ENCODE measurements at places on chromosomes 1 and 21.
A peak's percentile ranks its signal among the peaks of the same experiment; 100 is the strongest.

DNA sequence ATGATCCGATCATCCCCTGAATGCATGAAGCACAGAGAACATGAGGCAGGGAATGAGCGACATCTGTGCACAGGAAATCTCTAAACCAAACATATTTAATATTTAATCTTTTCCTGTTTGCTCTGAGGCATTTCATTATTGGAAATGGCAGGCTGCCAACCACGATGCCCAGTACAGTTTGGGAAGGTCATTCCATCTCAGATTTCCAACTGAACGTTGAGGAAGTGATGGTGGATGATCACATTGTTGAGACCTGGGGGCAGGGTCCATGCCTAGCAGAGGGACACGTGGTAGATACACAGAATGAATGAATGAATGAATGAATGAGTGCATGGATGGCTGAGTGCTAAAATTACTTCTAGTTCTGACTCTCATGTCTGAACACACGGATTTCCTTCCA lies 15.9 kb upstream of the FASLG start:
- DNase-seq, result no peak

DNA sequence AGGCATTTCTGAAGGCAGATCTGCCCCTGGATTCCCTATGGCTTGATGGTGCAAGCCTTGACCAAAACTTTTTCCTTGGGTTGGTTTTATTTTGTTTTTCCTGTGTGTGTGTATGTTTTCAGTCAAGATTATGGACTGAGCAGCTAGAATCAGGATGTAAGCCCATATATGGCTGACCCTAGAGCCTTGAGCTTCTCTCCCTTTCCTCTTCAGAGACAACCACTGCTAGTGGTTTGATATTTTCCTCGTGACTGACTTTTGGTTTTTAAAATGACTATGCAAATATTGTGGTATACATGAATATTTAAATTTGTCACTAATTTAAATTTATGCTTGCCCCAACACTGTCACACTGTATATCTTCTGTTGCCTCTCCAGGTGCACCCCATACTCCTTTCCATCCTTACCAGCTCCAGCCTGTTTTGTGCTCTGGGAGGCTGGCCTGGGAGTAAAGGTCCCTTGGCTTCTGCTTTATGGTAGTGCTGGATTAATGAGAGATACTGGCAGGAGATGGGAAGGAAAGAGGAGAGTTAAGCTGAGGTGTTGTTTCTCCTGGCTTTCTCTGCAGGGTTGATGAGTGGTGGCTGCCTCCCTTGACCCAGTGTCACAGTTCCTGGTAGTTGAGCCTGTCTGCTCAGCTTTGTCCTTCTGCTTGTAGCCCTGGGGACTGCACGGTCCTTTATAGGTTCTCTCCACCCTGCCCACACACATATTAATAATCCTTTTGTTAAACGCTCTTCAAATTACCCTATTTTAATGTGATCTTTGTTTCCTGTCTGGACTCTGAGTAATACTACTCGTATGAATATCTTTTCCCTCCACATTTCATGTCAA lies 44.4 kb downstream of the RWDD3 start:
- DNase-seq, result no peak

GRCh38 chr1:148263128-148263905 lies 111.2 kb upstream of the NBPF11 start:
- DNase-seq, result peak; percentile 78

DNA sequence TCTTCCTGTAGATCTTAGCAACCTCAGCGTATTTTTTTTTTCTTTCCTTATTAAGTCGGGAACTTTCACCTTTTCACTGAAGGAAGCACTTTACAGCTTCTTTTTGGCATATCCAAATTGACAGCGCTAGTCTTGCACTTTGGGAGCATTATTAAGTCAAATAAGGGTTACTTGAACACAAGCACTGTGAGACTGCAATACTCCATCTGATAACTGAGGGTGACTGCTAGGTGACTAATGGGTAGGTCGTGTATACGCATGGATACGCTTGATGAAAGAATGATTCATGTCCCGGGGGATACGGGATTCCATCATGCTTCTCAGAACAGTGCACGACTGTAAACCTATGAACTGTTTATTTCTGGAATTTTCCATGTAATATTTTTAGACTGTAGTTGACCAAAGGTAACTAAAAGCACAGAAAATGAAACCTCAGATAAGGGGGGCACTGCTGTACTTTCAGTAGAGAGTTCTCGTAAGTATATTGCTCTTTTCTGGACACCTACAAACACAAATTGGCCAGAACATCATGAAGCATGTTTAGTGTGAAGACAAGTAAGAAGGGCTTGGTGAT lies 364.7 kb downstream of the SMYD3 start:
- no peak for DNase-seq

- DNase-seq, result no peak
These were observed 4.2 kb downstream of the KCNH1 start for GRCh38 chr1:211129776-211130175.

DNA sequence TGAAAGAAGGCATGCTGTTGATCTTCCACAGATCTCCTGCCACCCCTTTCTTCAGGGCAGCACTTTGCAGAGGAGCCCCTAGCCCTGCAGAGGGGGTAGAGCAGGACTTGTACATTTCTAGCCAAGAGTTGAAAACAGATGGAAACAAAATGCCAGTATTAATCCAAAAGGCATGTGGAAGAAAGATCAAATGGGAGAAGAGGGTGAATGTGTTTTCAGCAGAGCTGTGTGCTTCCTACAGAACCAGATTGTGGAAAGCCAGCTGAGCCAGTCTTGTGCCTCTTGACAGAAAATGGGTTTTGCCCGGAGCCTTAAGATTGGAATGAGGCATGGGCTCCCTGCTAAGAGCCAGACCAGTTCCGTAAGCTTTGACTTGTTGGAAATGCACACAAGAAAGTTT lies 105.2 kb upstream of the TSPAN2 start:
- DNase-seq, result no peak

- no peak for DNase-seq
These were observed 359.5 kb upstream of the PLXNA2 start for GRCh38 chr1:208603721-208604120.

- DNase-seq, result no peak
These were observed 77.9 kb upstream of the LPGAT1 start for GRCh38 chr1:211908453-211908852.

DNA sequence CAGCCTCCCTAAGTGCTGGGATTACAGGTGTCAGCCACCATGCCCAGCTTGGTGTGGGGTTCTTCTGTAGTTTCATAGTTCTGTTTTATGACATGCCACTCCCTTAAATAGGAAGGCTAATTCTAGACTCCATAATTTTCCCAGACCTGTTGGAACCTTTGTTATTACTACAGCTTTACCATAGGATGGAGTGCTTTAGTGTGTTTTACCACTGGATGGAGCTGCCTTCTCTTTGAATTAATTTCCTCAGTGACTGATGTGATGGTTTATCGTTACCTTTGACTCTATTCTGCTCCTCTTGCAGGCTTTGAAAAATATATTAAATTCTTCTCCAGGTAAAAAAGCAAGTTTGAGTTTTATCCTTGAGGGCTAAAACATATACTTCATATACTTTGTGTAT lies 84.6 kb upstream of the NEK7 start:
- no peak for DNase-seq

DNA sequence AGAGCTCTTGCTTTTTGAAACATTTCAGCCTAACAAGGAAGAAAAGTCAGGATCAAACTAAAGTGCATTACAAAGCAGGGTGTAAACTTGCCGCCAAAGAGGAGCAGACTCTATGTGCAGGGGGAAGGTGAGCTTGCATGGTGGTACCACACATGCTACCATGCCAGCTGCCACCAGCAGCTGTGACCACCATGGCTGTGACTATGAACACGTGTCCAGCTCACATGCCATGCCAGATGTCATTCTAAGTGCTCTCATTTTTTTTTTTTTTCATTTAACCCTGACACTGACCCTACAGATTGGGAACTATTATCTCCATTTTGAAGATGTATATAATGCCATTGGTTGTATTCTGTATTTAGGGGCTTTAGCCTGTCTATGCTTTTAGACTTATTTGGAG lies 79.0 kb downstream of the PCP4 start:
- DNase-seq, result no peak

GRCh38 chr1:234617986-234618736 lies 8.2 kb upstream of the IRF2BP2 start:
- no peak for DNase-seq

DNA sequence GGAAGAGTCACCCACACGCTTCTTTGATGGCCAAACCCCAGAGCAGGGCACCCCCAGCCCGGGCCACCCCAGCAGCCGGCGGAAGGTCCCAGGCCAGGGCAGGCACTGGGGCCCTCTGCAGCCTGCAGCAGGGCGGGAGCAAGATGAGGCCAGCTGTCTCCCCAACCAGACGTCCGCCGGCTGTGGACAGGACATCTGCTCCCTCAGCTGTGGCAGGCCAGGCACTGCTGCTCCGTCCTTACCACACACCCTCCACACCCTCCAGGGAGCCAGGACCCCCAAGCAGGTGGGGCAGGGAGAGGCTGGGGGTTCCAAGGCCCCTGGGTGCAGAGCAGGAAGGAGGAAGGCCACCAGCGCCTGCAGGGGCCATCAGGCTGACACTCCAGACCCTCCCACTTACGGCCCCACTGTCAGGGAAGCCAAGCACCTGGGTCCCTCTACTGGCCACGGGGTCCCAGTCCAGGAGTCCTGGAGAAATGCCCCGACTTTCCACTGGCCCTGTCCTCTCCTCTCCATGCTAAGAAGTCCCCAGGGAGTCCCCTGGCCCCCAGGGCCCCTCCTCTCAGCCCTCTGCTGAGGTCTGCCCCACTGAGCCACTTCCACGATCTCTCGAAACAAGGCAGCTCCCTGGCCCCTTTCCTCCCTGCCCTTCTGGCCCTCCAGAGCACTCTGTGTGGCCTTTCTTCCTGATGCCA lies 5.6 kb downstream of the WNT9A start:
- DNase-seq, result peak; percentile 43

DNA sequence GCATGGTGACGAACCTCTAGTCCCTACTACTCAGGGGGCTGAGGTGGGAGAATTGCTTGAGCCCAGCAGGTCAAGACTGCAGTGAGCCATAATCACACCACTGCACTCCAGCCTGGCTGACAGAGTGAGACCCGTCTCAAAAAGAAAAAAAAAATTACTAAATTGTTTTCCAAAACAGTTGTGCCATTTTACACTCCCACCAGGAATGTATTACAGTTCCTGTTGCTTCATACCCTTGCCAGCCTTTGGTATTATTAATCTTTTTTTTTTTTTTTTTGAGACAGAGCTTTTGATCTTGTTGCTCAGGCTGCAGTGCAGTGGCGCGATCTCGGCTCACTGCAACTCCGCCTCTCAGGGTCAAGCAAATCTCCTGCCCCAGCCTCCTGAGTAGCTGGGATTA lies 55.9 kb downstream of the RPS6KA1 start:
- DNase-seq, result peak; percentile 6

- DNase-seq, result no peak
These were observed 40.4 kb upstream of the ADARB1 start for GRCh38 chr21:45033791-45034555.

GRCh38 chr21:16215193-16215592 lies 485.4 kb downstream of the USP25 start:
- DNase-seq, result no peak

GRCh38 chr1:30908696-30909364 lies at the start of gene SDC3:
TSS of gene SDC3 (minus strand) at chr1:30908758. CDS start at chr1:30908586, 172 bp downstream.
- no peak for DNase-seq

DNA sequence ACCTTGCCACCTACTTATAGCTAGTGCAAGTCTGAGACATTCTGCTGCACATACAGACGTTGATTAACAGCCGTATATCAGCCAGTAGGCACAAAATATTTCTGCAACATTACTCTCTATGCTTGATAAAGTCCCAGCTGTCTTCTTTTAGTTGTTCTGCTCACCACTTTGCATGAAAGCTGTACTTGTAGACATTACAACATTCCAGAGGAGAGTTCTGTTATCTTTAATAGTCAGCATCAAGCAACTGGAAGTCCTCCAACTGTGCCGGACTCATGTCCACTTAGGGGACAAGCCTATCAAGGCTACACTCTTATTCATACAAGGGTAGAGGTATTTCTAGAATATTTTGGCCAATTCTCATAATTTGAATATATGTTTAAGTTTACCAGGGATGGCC lies 50.0 kb downstream of the CACHD1 start:
- no peak for DNase-seq

DNA sequence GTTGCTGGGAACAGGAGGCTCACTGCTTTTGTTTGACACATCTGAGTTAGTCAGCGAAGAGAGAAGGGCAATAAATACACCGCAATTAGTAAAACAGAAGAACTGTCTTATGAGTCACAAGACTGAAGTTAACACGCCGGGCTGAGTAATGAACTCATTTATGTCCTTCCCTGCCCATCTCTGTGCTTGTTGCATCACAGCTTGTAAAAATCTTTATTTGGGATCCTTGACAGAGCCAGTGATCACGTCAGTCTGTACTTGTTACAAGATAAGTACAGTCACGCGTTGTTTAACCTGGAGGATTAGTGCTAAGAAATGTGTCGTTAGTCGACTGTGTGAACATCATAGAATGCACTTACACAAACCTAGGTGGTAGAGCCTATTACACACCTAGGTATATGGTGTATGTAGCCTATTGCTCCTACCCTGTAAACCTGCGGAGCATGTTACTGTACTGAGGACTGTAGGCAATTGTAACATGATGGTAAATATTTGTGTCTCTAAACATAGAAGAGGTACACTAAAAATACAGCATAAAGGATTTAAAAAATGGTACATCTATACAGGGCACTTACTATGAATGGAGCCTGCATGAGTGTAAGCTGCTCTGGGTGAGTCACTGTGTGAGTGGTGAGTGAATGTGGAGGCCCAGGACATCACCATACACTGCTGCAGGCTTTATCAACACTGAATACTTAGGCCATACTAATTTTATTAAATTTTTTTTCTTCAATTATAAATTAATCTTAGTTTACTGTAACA lies 272.2 kb downstream of the TNR start:
- DNase-seq, result no peak

GRCh38 chr1:100710906-100711682 lies 8.4 kb upstream of the VCAM1 start:
- no peak for DNase-seq

DNA sequence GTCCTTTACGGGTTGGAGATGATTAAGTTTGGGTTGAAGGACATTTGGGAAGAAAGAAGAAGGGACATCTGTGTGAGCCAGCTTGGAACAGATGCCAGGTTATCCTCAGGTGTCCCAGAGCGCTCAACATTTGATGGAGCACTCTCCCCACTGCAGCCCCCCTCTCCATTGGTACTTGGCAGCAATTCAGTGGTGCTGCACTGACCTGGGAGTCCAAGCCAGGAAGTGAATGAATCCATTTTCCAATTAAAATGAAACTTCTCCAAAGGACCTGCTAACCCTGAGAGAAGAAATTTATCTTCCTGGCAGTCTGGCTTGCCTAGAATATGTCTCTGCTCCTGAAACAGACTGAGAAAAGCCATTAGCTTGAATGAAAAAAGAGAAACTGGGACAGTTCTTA lies 67.1 kb downstream of the FGGY start:
- DNase-seq, result no peak

DNA sequence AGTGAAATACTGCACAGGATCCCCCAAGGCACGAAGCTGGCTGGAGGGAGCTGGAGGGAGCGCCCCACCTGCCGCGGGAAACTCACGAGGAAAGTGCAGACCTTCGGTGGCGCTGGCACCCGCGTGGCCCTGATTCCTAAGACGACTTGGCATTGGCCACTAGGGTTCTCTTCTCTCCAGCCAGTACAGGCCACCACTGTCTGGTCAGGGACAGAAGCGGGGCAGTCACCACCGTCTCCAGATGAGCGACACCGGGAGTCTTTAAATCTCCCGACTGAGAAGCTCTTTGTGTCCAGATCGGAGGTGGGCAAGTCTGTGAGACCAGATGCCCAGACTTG lies 19.2 kb upstream of the CHIA start:
- no peak for DNase-seq

Measured in breast epithelium (tissue), 4 donors.